ENCODE measurements at places on chromosomes 7 and 10.

- no peak for DNase-seq
Observed at GRCh38 chr7:824664-825063, 7.6 kb upstream of the SUN1 start.

DNA sequence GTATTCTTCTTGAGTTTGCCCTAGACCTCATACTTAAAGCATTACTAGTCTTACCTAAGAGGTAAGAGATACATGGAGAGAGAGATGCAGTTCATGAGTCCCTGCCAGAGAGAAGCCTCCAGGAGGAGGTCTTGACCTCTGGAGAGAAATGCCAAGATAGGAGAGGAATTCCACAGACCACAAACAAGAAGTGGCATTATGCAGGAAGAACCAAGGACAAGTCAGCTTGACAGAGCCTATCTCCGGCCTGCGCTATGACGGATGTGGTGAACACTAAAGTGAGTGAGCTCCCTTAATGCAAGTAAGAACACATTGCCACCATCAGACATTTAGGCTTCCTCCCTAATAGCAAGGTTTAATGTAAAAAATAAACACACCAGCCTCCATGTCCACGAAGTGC lies 27.9 kb upstream of the COL1A2 start:
- DNase-seq = no peak

DNA sequence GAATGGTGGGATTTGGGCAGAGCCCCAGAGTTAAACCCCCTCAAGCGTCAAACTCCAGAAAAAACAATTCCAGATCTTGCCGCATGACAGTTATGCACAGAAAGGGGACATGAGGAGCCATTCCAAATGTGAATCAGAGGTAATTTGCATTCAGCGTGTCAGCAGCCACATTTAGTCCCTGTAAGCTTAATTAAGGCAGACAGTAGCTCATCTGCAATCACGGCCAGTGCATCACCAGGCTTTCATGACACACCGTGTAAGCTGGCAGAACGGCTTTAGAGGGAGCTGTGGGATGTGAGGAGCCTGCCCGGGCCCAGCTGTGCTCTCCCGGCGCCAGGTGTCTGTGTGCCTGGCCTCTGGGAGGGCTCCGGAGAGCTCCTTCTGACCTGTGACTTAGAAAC lies 18.7 kb upstream of the PRKAG2 start:
- no peak for DNase-seq

- no peak for DNase-seq
Observed at GRCh38 chr7:149020483-149020882, 7.8 kb downstream of the PDIA4 start.

DNA sequence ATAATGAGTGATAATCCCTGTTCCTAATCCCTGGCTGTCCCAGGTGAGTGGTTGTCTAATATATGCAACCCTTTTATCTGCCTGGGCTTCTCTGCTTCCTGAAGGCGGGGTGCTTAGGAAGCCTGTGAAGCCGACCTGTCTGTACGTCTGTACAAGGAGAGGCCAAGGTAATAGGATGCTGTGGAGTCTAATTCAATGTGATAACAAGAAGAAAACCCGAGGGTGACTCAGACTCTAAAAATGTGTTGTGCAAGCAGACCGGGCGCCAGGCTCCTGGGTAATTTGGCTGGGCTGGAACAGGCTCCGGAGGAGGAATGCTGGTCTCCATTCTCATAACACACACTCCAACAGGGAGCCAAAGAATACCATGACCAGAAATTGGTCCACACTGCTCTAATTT lies 43.6 kb downstream of the THNSL1 start:
- no peak for DNase-seq

DNA sequence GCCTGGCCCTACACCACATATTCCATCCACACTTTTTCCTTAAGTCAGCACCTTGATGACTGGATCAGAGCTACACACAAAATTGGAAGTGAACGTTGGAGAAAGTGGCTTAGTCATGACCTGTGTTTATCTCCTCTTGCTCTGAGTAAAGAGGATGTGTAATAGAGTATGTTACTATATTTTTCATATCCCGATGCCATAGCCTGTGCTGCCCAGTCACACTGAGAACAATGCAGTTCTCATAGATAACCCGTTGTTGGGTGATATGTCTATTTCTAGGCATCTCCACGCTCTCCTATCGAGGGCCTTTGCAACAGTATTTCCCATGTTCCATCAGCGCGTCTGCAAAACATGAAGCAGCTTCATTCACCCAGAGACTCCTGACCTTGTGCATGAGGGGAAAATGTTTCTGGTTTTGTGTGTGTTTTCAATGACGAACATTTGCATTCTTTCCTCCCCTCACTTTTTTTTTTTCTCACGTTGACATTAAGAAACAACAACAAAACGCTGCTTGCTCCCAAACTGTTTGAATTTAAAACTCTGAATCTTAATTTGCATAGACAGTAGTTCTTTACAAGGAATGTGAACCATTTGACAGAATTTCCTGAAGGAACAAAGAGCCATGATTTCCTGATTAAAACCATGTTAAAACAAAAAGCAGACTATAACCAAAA lies 43.4 kb downstream of the GRK5 start:
- no peak for DNase-seq

DNA sequence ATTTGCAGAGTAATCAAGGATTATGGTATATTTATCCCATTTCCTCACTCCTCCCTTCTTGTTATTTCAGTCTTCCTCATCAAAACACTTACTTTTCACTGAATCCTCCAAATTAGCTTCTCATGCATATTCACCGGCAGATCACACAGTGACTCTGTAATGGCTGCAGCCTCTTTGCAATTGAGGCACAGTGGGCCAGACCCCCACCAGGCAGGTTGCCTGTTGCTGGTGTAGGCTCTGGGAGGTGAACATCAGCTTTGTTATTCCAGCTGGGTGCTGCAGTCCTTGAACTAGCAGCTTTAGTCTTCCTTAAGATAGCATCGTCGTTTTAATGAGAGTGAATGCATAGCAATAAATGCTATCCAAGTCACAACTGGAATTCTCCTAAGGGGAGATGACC lies 449.3 kb downstream of the CNTNAP2 start:
- DNase-seq = no peak

All from KG1 (cell line).